ENCODE measurements at places on chromosomes 11 and 22.

GRCh38 chr11:72578051-72578450 is 96.2 kb downstream of the PDE2A start:
- peak; percentile 58 for DNase-seq

GRCh38 chr22:30273711-30274436 is 7.2 kb upstream of the OSM start:
- no peak for DNase-seq

DNA sequence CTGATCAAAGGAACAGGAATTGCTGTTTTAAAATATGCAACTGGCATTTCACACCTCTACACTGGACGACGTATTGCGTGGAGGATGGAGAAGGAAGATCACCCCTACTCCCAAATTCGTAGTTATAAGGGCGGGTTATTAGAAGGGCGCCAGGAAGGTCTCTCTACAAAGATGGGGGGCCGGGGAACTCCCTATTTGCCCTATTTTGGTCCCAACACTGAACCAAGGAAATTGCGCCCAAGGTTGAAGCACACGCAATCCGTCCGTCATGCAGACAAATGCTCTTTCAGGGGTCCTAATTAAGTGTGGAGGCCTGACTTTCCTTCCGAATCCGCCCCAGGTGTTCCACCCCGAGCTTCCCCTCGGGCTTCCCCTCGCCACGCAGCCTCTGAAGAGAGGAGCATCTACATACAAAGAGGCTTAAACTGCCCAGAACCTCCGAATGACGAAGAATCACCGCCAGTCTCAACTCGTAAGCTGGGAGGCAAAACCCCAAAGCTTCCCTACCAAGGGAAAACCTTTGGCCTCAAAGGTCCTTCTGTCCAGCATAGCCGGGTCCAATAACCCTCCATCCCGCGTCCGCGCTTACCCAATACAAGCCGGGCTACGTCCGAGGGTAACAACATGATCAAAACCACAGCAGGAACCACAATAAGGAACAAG is 396 bp downstream of the NPAT start:
- no peak for DNase-seq

GRCh38 chr11:103109818-103110388 is 677 bp downstream of the DYNC2H1 start:
- no peak for DNase-seq

GRCh38 chr22:20904008-20904979 is 12.9 kb upstream of the CRKL start:
- DNase-seq: no peak

- DNase-seq: no peak
Measured at GRCh38 chr11:34284811-34285481, 72.9 kb downstream of the ABTB2 start.

DNA sequence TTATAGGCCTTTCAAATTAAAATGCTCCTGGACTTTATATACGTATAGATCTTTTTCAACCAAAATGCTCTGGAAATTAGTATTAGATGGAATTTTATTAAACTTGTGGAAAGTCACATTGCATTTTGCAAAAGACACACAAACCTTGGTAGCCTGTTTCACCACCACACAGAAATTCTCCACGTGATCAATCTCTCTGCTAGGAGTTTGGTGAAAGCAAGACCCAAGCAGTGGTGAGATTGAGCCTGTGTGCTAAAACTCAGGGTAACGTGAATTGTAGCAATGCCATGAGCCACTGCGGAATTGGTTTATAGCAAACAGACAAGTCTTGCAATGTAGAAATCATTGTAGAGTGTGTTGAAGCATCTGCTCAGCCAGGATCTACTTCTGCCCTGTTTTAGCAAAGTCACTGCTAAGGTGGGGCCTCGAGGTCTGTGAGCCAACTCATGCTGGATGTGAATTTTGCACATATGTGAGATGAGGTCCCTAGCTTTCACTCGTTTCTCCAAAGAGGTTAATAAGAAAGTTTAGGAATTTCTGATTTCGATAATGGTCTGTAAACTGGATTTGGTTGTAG is 184.8 kb downstream of the DBX1 start:
- no peak for DNase-seq

DNA sequence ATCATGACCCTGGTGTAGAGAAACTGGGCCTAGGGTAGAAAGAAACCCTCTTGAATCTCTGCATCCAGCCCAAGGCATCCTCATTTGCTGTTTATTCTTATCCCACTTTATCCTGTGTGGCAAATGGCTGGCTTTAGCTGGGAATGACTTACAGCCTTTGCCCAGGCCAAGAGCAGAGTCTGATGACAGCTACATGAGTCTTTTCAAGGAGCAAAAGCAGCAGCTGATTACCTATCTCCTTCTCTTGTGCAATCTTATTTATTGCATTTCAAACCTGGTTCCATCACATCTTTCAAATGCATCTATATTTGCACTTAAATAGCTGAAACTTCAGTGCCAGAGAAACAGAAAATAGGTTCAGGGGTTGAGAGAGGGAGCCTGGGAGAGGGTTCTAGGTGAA is 26.1 kb downstream of the SYT13 start:
- DNase-seq: no peak

- DNase-seq: no peak
Measured at GRCh38 chr11:61718621-61719302, 33.7 kb upstream of the MYRF start.

GRCh38 chr11:69075421-69076128 is 26.8 kb downstream of the TPCN2 start:
- no peak for DNase-seq

DNA sequence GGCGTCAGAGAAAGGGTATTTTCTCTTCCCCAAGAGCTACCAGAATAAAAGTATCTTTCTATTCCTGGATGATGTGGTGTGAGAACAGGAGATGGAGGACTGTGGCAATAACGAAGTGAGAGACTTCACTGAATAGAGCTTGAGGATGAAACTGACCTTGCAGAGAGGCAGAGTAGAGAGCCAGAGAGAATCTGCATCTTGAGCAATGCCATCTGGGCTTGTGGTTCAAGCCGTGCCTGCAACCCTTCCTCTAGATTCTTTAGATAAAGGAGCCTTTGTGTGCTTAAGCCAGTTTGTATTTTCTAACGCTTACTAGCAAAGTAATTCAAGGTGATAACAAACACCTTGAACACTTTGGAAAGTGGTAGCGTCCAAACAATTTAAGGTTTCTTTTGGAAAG is 2.2 kb downstream of the ME3 start:
- DNase-seq: no peak

- DNase-seq: no peak
Measured at GRCh38 chr11:119285431-119285830, 31.5 kb downstream of the MCAM start.

DNA sequence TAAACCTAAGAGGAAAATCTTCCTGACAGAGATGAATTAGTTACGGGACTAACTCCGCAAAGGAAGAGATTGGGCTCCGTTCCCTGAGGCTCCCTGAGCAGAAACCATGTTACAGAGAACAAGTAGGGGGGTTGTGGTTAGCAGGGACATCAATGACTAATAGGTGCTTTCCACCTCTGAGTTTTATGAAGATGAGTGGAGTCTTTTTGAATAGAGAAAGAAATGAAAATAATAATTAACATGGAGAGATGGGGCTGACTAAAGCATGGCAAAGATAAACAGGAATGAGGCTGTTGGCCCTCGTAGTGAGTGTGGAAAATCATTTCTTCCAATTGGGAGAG is 47.5 kb upstream of the PICALM start:
- DNase-seq: no peak

GRCh38 chr11:27697679-27698275 is 2.5 kb downstream of the BDNF start:
- no peak for DNase-seq

GRCh38 chr22:38129021-38129420 is 18.5 kb upstream of the BAIAP2L2 start:
- no peak for DNase-seq

- no peak for DNase-seq
Measured at GRCh38 chr11:61567286-61568061, 13.4 kb downstream of the SYT7 start.

DNA sequence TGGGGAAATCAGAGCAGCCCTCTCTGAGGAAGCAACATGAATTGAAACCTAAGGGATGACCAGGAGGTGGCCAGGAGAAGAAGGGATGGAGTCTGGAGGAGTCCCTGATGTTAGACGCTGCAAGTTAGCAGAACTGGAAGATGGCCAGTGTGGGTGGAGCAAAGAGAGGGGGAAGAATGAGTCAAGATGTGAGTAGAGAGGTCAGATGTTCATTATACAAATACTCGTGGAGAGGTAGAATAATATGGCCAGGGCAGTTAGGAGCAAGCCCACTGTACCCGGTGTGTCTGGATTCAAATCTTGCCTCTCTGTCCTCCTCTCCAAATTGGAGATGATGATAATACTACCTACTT is 242.0 kb downstream of the TENM4 start:
- no peak for DNase-seq

DNA sequence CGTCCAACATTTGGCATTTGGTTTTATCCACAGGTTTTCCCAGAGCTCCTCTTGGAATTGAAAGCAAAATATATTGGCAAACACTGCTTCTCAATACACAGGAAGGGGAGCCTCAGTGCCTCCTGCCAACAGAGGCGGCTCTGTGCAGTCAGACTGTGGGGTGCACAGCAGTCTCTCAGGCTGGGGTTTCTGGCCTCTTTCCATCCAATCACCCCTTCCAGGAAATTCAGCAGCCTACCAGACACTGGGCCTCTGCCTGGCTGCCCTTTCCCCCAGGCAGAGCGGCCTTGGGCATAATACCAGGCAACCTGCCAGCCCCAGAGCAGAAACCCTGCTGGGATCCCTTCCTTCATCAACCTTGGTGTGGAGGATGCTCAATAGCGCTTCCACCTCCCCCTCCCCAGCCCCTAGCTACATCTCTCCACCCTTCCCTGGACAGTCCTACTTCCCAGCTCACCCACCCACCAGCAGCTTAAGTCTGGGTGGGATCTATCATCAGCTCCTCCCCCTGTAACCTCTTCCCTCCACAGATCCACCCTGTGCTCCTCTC is 17.8 kb upstream of the RAPSN start:
- no peak for DNase-seq

DNA sequence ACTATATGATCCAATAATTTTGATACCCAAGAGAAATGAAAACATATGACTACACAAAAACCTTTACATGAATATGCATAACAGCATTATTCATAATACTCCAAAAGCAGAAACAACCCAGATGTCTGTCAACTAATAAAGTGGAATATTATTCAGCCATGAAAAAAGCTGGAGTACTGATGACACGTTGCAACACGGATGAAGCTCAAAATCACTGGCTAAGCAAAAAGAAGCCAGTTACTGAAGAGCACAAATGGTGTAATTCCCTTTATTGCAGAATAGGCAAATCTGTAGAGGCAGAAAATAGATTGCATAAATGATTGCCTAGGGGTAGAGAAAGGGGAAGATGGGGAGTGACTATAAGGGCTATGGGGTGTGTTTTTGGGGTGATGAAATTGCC is 117.6 kb upstream of the FGF3 start:
- DNase-seq: no peak

DNA sequence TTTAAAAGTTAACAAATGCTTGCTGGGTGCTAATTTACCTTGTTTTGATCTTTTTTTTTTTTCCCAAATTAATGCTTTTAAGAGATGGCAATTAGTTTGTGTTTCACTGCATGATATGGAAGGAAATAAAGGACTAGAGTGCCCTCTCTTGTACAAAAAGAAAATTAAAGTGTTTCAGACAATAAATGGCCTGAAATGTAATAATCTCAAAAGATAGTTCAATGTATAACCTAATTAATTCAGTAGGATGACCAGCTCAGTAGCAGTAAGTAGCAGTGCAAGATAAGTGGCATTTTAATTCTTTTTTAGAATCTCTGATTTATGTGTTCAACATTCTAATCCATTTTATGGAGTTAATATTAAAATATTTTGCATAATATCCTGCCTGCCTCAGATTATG is 39.9 kb upstream of the MYO18B start:
- no peak for DNase-seq

GRCh38 chr11:26702406-26702805 is 19.5 kb downstream of the SLC5A12 start:
- DNase-seq: no peak

DNA sequence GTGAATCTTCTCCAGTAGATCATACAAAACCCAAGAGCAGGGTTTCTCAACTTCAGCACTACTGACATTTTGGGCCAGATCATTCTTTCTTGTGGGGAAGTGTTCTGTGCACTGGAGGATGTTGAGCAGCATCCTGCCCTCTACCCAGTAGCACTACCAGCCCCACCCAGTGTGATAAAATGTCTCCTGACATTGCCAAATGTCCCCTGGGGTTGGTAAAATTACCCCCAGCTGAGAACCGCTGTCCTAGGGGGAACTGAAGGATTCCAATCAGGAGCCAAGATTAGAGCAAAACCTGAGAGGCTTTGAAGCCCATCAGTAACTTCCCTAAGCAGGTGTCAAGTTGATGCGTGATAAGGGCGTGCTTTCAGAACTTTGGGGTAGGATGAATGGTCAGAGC is 61.4 kb upstream of the YWHAH start:
- no peak for DNase-seq

GRCh38 chr11:117412653-117413275 is 85.1 kb downstream of the CEP164 start:
- peak; percentile 40 for DNase-seq

GRCh38 chr22:23394525-23395326 is 185.4 kb downstream of the IGLL1 start:
- peak; percentile 56 for DNase-seq

GRCh38 chr22:49164773-49165320 is 662.8 kb downstream of the BRD1 start:
- no peak for DNase-seq

DNA sequence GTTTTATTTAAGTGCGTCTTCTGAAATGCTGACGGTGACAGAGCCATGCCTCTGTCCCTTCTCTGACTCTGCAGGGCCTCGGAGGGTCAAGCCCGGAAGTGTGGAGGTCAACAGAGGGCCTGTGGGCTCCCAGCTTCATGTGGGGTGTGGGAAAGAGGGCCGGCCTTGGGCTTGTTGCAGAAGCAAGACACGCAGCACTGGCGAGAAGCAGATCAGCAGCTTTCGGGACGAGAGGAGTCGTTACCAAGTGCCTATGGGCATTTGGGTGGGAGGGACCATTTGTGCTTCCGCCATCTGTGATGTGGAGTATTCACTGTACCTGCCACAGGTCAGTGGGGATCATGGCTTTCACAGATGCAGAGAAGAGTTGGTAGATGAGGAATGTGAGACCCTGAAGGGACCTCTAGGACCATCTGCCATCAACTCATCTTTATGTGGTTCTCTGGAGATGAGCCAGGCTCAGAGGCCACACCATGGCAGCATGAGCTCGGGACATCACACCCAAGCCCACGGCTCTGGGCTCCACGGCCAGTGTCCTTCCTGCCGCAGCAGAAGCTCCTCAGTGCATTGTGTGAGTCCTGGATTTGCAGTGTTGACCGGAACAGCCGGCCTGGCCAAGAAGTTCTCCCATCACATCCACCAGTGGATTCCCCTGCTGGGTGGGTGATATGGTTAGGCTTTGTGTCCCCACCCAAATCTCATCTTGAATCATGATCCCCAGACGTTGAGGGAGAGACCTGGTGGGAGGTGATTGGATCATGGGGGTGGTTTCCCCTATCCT is 590.7 kb downstream of the TBC1D22A start:
- no peak for DNase-seq

GRCh38 chr11:2114430-2115241 is 24.6 kb downstream of the IGF2 start:
- DNase-seq: no peak

- no peak for DNase-seq
Measured at GRCh38 chr11:67160872-67161783, 42.1 kb downstream of the KDM2A start.
